ENCODE measurements at places on chromosomes 11 and 22.

- H3K27ac ChIP-seq = no peak overlapping the region
- H3K36me3 ChIP-seq = no peaks in the 10 kb centered on the region
- H3K4me1 ChIP-seq = no peaks in the 10 kb centered on the region
- H3K4me3 ChIP-seq = no peak overlapping the region
Measured at GRCh38 chr22:35488513-35488912, 52.1 kb upstream of the RASD2 start.

GRCh38 chr11:89249196-89249595 lies 71.5 kb downstream of the TYR start:
- H3K4me3 ChIP-seq = no peak overlapping the region
- H3K4me1 ChIP-seq = peaks cover 3% of the 10 kb centered on the region
- DNase-seq = no peak
- no peak overlapping the region for H3K27ac ChIP-seq
- H3K36me3 ChIP-seq = no peaks in the 10 kb centered on the region

GRCh38 chr11:113796663-113797259 lies 17.2 kb downstream of the CLDN25 start:
- no peak for DNase-seq
- peaks cover 25% of the 10 kb centered on the region for H3K36me3 ChIP-seq
- H3K4me3 ChIP-seq = no peak overlapping the region
- no peaks in the 10 kb centered on the region for H3K4me1 ChIP-seq
- H3K27me3 ChIP-seq = no peaks in the 10 kb centered on the region

DNA sequence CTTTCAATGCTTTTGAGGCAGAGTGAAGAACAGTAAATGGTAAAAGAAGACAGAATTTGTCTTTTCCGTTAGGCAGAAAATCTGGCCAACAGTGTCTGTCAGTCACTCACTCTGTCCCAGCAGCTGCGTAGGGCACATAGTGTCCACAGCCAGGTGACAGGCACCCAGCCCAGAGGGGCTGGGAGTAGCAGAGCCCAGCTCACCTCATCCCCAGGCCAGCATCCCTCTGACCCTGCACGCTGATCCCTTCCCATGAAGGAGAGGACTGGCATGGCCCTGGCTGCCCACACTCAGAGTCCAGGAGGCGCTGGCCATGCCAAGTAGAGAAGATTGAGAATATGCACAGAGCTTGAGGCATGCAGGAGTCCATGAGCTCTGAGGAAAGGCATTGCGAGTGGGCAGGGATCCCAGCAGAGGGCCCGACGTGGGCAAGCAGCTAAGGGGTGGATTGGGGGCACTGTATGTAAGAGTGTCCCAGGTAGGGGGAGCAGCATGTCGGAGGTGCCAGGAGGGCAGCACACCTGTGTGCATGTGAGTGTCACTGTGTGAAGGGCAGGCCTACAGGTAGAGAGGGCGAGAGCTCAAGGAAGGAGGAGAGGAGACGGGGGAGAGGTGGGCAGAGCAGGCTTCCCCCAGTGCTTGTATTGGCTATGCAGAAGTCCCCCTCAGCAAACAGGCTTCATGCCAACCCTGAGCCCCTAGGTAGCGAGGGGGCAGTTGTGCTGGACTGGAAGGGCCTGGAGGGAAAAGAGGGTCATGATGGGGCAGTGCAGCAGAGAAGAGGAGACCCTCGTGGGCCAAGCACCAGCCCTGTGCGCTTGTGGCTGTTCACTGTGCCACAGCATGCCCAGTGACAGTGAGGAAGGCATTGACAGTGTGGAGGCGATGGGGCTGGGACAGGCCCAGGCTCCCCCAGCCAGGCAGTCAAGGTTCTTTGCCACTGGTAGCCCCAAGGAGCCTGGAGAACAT lies 133.8 kb downstream of the OSBP2 start:
- H3K27me3 ChIP-seq = no peaks in the 10 kb centered on the region
- H3K36me3 ChIP-seq = no peaks in the 10 kb centered on the region
- DNase-seq = no peak
- no peaks in the 10 kb centered on the region for H3K4me1 ChIP-seq
- H3K4me3 ChIP-seq = no peak overlapping the region
- H3K27ac ChIP-seq = no peak overlapping the region

All from thoracic aorta (tissue), 2 donors.